ENCODE measurements at places on chromosomes 5 and 9. TPM values are rescaled to one million over a fixed set of nuclear protein-coding genes. Genes with fewer than 3 reads are reported as not detected.

Gene HTR1A
- total RNA-seq: 1.1 TPM

Gene HK3
- total RNA-seq: 3.1 TPM

Gene RUSC2
- total RNA-seq: 25.1 TPM

DNA sequence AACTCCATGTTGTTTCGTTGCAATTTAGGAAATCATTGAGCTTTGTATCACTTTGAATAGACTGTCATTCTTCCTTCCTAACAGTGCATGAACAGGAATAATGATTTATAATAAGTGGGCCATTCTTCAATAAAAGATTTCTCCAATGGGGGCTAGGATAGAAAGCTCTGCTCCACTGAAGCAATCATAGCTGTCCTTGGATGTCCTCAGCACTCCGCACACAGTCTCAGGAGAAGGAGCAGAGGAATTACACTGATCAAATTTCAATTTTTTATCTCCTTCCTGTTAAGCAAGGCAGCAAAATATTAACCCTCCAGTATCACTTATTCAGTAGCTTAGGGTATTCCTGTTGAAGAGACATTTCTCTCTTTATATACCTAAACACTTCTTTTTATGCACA is 532.7 kb upstream of the ST8SIA4 start:
- DNase-seq: peak; percentile 1
- H3K36me3 ChIP-seq: no peaks in the 10 kb centered on the region
- H3K27ac ChIP-seq: no peak overlapping the region

DNA sequence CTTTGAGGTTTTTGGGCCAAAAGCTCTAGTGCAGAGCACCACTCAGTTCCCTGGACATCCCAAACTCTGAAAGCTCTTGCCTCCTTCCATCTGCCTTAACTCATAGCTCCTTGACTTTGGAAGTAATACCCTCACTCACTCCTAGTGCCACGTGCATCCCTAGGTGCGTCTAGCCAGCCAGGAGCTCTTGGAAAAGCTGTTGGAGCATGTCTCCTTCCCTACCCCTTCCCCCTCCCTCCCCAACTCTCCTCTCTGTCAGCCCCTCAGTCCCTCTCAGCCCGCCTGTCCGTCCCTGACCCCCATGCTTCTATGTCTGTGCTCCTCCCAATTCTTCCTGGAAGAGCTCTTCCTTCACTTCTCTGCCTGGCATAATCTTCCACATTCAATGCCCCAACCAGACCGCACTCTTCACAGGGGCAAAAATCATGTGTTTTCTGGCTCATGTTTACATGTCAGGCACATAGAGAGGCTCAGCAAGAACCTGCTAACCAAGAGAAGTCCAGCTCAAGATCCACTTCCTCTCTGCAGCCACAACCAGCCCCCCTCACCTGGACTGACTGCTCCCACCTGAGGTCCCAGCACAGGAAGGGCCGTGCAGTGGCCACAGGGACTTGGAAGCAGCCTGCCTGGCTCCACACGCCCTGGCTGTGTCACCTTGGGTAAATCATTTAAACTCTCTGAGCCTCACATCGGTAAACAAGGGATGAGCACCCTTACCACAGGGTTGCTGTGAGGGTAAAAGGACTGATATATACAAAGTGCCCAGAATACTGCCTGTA is 58.4 kb downstream of the WHRN start:
- H3K27ac ChIP-seq: no peak overlapping the region
- H3K4me3 ChIP-seq: no peak overlapping the region
- H3K4me1 ChIP-seq: no peaks in the 10 kb centered on the region
- DNase-seq: no peak
- no peaks in the 10 kb centered on the region for H3K27me3 ChIP-seq
- H3K36me3 ChIP-seq: no peaks in the 10 kb centered on the region

DNA sequence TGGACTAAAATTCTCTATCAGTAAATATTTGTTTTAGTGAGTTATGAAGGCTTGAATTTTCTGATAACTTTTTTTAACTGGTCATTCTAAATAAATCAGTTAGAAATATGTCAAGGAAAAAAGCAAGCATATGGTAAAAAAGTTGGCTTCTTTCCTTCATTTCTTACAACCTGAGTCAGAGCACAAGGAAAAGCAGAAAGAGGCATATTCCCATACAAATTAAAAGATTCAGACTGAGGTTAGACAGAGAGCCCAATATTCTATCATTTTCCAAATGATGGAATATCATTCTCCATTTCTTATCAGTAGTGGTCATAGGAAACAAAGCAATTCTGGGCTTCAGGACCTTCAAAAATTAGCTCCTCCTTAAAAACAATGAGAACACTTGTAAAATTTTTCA is 732.1 kb downstream of the MAT2B start:
- DNase-seq: no peak
- H3K4me3 ChIP-seq: no peak overlapping the region
- H3K4me1 ChIP-seq: no peaks in the 10 kb centered on the region
- H3K27me3 ChIP-seq: no peaks in the 10 kb centered on the region

DNA sequence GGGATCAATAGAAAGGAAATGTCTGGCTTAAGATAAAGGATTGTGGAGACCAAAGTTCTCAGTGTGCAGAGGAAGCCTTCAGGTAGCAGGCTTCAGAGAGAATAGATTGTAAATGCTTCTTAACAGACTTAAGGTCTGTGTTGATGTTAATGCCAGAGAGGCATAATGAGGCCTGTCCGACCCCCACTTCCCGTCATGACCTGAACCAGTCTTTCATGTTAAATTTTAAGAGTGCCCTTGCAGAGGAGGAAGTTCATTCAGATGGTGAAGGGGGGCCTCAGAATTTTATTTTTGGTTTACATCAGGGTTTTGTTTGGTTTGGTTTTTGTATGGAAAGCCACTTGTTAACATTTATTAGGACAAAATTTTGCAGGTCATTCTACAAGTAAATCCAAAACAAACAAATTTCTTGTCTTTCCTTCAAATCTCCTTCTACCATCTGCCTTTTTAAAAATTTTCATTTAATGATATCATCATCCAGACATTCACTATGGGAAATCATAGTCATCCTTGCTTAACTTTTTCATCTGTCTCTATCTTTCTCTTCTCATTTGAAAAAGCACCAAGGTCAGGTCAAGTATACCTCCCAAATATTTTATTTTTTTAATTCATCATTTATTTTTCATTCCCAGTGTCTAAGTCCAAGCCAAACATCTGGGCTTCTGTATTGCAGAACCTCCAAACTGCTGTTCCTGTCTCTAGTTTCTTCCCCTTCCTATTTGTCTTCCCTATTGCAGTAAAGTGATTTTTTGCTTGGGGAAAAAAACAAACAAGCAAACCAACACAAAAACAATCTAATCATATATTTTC is 6.9 kb upstream of the ABCA1 start:
- H3K4me3 ChIP-seq: no peak overlapping the region
- no peak for DNase-seq
- no peaks in the 10 kb centered on the region for H3K4me1 ChIP-seq

GRCh38 chr9:94656200-94656599 is 16.9 kb upstream of the FBP1 start:
- peak; percentile 40 for DNase-seq
- no peaks in the 10 kb centered on the region for H3K4me1 ChIP-seq
- no peaks in the 10 kb centered on the region for H3K36me3 ChIP-seq
- H3K27ac ChIP-seq: no peak overlapping the region
- no peaks in the 10 kb centered on the region for H3K27me3 ChIP-seq

DNA sequence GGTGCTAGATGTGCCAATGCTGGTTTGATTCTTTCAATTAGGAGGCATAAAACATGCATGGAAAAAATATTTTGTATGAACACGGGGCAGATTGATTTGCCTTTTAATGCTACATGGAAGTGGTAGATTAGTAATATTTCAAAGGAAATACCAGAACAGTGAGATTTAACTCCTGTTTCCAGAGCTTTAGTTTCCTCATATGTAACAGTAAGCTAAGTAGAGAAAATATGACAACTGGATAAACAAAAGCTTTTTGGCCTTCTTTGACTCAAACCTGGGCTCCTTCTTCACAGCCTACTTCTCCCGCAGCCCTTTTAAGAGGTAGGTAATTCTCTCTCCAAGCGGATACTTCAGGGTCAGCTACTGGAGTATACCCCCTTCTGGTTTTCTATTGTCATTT is 254.2 kb upstream of the TRPC7 start:
- H3K4me1 ChIP-seq: no peaks in the 10 kb centered on the region
- no peak for DNase-seq
- no peaks in the 10 kb centered on the region for H3K27me3 ChIP-seq
- no peaks in the 10 kb centered on the region for H3K36me3 ChIP-seq

DNA sequence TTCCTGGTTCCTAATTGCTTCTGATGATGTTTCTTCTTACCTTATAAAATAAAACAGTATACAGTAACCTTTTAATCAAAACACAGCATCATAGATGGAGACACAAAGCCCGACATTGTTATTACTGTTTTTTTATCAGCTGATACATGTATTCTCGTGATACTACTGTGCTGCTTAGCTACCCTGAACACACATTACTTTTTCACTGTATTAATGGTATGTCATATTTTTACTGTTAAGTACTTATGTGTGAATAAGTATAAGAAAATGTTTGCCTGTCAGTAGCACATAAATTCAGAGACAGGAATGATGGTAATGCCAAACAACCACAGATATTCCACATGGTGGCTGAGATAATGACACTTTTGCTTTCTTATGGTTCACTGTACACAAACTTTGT is 68.7 kb downstream of the RAB24 start:
- DNase-seq: no peak
- H3K27ac ChIP-seq: no peak overlapping the region
- H3K36me3 ChIP-seq: peaks cover 12% of the 10 kb centered on the region
- no peak overlapping the region for H3K4me3 ChIP-seq
- no peaks in the 10 kb centered on the region for H3K27me3 ChIP-seq
- H3K4me1 ChIP-seq: peaks cover 16% of the 10 kb centered on the region

GRCh38 chr9:99576002-99576401 is 245.7 kb upstream of the NR4A3 start:
- H3K27ac ChIP-seq: no peak overlapping the region
- no peaks in the 10 kb centered on the region for H3K4me1 ChIP-seq
- H3K27me3 ChIP-seq: no peaks in the 10 kb centered on the region

GRCh38 chr9:135279834-135280393 is 192.4 kb downstream of the OLFM1 start:
- no peaks in the 10 kb centered on the region for H3K36me3 ChIP-seq
- H3K27ac ChIP-seq: no peak overlapping the region
- peaks cover 32% of the 10 kb centered on the region for H3K4me1 ChIP-seq
- DNase-seq: no peak

GRCh38 chr9:132546148-132547051 is 36.0 kb upstream of the BARHL1 start:
- no peak overlapping the region for H3K4me3 ChIP-seq
- no peak overlapping the region for H3K27ac ChIP-seq
- DNase-seq: peak; percentile 58
- no peaks in the 10 kb centered on the region for H3K27me3 ChIP-seq
- no peaks in the 10 kb centered on the region for H3K36me3 ChIP-seq
- H3K4me1 ChIP-seq: peaks cover 9% of the 10 kb centered on the region

- no peak overlapping the region for H3K27ac ChIP-seq
- H3K36me3 ChIP-seq: no peaks in the 10 kb centered on the region
- no peak overlapping the region for H3K4me3 ChIP-seq
- H3K27me3 ChIP-seq: no peaks in the 10 kb centered on the region
Measured at GRCh38 chr5:125552486-125552885, 806.0 kb upstream of the ZNF608 start.

- H3K4me1 ChIP-seq: peaks cover 31% of the 10 kb centered on the region
- no peak overlapping the region for H3K27ac ChIP-seq
- peaks cover 6% of the 10 kb centered on the region for H3K36me3 ChIP-seq
- no peak overlapping the region for H3K4me3 ChIP-seq
- DNase-seq: no peak
Measured at GRCh38 chr9:70260606-70261005, 1.8 kb downstream of the SMC5 start.

GRCh38 chr5:59238126-59238902 is 655.2 kb downstream of the PDE4D start:
- no peaks in the 10 kb centered on the region for H3K27me3 ChIP-seq
- peaks cover 15% of the 10 kb centered on the region for H3K4me1 ChIP-seq
- no peaks in the 10 kb centered on the region for H3K36me3 ChIP-seq
- no peak for DNase-seq
- H3K27ac ChIP-seq: no peak overlapping the region

DNA sequence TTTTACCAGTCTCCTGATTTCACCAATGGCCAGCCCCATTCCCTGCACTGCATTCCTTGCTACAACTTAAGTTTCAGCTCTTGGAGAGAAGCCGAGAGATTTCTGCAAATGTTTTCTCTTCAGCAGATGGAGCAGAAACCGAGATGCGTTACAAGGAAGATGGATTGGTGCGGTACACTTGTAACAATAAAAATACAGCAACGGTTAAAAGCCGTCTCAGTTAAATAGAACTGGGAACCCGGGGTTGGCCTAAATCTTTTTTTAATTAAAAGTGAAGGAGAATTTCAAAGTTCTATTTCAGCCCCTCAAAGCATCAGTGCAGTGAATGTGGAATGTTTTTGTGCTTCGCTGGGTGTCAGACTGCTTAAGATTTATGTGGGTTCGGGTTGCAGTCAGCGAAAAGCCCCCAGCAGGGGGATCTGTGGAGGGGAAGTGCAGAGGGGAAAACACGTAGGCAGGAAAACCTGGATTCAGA is 19.8 kb downstream of the BRINP1 start:
- no peak overlapping the region for H3K4me3 ChIP-seq
- no peaks in the 10 kb centered on the region for H3K36me3 ChIP-seq
- DNase-seq: no peak
- no peaks in the 10 kb centered on the region for H3K27me3 ChIP-seq

DNA sequence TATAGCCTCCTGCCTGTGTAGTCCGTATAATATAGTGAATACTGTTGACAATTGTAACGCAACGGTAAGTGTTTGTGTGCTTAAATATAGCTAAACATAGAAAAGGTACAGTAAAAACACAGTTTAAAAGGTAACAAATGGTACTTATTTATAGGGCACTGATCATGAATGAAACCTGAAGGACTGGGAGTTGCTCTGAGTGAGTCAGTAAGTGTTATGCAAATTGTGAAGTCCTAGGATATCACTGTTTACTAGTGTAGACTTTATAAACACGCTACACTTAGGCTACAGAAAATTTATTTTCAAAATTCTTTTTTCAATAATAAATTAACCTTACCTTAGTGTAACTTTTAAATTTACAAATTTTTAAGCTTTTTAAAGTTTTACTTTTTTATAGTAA is 1090.1 kb downstream of the CDH9 start:
- no peaks in the 10 kb centered on the region for H3K4me1 ChIP-seq
- H3K27ac ChIP-seq: no peak overlapping the region
- H3K4me3 ChIP-seq: no peak overlapping the region
- H3K27me3 ChIP-seq: no peaks in the 10 kb centered on the region
- no peaks in the 10 kb centered on the region for H3K36me3 ChIP-seq

- DNase-seq: no peak
- no peak overlapping the region for H3K4me3 ChIP-seq
- no peak overlapping the region for H3K27ac ChIP-seq
- H3K36me3 ChIP-seq: no peaks in the 10 kb centered on the region
Measured at GRCh38 chr5:126428421-126428820, 5.2 kb downstream of the GRAMD2B start.

- H3K4me1 ChIP-seq: no peaks in the 10 kb centered on the region
- H3K4me3 ChIP-seq: no peak overlapping the region
- H3K27me3 ChIP-seq: no peaks in the 10 kb centered on the region
- peaks cover 40% of the 10 kb centered on the region for H3K36me3 ChIP-seq
- no peak overlapping the region for H3K27ac ChIP-seq
Measured at GRCh38 chr9:114339130-114339908, 9.7 kb downstream of the ORM2 start.
